ENCODE measurements at places on chromosomes 13 and 19.

- DNase-seq = no peak
These were observed 40.0 kb upstream of the SIN3B start for GRCh38 chr19:16789238-16789637.

DNA sequence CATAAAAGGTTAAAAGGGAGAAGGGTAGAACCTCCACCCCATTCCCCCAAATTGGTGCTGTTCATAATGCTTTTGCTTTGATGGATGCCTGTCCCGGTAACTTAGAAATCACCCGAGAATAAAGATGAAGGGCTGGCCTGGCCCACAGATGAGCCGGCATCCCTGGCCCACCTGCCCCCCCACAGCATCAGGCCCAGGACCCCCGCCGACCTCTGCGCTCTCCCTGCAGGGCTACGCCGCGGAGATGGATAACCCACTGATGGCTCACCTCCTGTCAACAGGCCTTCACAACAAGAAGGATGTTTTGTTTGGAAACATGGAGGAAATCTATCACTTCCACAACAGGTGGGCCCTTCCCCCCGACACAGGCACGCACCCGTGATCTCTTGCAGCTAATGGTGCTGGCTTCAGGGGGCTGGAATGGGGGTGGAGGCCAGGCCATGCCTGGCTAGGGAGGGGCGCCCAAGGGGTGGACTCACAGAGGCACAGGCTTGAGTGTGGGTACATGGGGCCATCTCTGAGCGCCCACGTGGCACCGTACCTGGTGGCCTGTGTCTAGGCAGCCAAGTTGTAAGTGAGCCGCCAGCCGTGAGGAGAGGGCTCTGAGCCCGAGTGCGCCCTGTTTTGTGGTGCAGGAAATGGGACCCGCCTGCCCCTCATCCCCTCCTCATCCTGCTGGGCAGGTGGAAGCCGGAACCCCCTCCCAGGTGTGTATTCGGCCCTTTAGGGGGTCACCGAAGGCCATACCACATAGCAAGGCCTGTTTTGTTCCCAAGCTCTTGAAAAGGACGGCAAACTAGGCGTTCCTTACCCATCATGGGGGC is 23.2 kb upstream of the F7 start:
- DNase-seq = no peak

- DNase-seq = no peak
These were observed 392.4 kb downstream of the DCT start for GRCh38 chr13:94087100-94087499.

DNA sequence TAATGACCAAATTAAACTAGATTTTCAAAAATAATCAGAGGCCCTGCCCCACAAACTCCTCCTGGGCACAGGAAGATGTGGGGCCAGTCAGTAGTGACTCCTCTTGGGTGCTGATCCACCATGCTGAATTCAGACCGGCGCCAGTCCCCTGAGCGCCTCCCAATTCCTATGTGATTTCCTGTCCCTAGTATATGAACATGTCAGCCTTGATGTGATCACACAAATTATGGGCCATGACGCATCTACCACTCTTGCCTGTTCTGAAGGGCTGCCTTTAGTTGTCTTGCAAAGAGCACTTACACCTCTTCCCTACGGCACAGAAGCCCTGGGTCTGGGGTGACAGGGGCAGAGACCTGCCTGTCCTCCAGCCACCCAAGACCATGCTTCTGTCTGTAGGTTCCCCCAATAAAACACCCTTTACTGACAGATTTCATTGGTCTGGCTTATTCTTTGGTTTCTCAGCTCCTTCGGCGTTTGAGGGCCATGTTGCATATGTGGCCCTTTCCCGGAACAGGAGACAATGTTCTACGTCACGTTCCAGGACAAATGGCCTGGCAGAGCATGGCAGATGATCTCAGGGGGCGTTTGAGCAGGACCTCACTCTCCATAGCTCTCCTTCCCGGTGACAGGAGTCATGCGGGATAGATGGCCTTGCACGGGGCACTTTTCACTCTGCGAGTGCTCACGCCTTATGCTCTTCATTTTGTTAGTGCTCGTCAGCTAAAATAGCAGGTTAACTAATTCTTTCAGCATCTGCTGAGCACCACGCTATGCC is 5.6 kb upstream of the ATP11A start:
- no peak for DNase-seq

GRCh38 chr13:33372251-33372919 is 86.8 kb upstream of the STARD13 start:
- no peak for DNase-seq

DNA sequence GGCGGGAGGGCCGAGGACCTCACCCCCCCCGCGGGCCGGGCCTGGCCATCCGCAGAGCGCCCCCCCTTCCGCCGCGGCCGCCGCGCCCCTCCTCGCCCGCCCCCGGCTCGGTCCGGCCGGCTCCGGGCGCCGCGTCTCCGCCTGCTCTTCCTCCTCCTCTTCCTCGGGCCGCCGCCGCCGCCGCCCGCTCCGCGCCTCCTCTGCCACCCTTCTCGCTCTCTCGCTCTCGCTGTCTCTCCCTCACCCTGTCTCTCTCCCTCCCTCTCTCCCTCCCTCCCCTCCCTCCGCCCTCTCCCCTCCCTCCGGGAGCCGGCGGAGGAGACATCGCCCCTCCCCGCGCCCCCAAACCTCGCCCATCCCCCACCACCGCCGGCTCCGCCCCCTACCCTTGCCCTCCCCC is at the start of gene SHANK1:
TSS of gene SHANK1 (minus strand) at position 237 of the 400 bp plus-strand sequence. CDS start 2,883 bp downstream, outside the sequence.
- no peak for DNase-seq

DNA sequence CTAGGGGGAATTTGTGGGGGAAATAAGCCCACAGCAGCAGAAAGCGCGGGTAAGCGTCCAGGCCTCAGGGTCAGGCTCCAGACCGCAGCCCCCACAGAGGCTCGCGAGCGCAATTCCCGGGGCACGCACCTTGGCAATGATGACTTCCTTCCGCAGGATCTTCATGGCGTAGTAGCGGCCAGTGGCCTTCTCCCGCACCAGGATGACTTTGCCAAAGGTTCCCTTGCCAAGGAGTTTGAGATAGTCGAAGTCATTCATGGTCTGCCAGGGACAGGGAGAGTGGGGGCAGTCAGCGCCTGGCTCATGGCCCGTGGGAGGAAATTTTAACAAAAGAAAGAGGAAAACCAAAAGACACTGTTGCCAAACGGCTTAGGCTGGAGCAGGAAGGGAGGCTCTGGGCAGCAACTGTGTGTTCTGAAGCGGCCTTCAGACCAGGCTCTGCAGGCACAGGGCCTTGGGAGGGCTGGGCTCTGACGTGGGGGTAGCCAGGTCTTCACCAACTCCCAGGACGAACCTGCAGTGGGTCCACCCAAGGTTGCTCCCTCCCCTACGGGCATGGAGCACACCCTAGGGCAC is 15.4 kb upstream of the CCNP start:
- no peak for DNase-seq

DNA sequence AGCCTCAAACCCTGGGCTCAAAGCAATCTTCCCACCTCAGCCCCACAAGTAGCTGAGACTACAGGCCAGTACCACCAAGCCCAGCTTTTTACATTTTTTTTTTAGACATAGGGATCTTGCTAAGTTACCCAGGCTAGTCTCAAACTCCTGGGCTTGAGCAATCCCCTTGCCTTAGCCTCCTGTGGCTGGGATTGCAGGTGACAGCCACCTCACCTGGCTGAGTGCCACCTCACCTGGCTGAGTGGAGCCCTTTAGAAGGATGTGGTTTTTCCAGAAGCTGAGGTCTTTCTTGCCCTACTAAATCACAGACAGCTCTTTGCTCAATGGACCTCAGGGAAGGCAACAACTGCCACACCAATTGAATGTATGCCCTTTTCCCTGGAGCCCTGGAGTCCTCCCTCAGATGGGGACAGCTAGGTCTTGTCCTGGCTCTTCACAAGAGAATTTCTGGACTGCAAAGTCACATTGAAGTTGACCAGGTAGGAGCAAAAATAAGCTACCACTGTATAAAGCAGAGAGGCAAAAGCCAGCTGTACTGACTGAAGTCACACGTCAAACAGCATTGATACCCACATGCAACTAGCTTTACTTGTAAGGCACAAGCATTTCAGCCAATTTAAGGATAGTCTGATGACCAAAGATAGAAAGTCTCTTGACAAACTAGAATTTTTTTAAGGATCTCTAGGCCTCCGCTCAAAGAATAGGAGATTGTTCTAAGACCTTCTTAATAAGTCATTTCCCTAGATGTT is 14.0 kb downstream of the PDX1 start:
- DNase-seq = no peak

DNA sequence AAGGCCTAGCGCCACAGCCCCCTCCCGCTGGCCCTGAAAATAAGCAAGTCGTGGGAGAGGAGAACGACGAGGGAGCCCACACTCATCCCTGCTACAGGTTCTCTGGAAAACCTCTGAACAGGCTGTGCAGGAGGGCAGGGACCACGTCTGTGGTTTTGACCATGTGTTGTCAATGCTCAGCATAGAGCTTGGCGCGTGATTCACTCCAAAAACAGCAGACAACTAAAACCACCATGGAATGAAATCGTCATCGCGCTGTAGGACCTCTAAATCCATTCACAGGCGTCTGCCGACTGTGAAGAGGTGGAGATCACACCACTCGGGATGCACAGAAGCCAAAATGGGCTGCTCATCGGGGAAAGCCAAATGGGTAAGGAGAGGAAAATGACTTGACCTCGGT is 121.3 kb downstream of the COL4A1 start:
- no peak for DNase-seq

DNA sequence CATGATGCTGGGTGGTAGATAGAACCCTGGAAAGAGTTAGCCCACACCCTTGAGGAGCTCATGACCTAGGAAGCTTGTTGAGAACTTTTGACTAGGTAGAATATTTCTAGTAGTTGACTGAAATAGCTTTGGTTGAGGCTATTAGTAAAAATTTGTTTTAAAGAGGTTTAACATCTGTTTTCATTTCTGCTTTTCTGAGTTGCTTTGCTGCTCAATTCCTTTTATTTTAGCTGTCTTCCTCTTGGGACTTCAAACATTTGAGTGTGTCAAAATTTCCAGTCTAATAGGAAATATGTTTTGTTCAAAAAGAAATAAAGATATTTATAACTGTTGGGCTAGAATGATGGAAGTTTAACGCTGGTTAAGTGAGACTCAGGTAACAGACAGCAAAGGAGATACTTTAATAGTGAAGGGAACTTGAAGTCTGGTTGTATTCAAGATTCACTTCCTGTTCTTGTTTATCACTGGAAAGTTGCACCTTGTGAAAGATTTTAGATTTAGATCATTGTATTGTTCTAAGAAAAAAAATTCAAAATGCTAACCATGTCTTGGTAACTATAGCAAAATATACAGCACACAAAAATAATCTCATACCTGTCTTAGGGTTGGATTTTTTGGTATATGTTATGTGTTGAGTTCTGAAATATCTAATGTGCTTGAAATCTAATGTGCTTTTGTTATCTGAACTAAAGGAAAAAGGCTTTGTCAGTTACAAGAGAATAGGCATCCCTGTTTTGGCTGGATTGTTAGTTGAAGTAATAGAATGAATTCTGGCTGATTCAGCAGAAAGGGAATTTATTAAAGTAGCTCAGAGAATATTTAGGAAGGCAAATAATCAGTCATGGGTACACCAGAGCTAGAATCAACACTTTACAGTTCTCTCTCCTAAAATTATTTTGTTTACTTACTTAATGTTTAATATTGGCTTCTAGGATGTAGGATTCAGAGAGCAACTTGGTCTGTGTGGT is 24.4 kb upstream of the GPR18 start:
- no peak for DNase-seq

DNA sequence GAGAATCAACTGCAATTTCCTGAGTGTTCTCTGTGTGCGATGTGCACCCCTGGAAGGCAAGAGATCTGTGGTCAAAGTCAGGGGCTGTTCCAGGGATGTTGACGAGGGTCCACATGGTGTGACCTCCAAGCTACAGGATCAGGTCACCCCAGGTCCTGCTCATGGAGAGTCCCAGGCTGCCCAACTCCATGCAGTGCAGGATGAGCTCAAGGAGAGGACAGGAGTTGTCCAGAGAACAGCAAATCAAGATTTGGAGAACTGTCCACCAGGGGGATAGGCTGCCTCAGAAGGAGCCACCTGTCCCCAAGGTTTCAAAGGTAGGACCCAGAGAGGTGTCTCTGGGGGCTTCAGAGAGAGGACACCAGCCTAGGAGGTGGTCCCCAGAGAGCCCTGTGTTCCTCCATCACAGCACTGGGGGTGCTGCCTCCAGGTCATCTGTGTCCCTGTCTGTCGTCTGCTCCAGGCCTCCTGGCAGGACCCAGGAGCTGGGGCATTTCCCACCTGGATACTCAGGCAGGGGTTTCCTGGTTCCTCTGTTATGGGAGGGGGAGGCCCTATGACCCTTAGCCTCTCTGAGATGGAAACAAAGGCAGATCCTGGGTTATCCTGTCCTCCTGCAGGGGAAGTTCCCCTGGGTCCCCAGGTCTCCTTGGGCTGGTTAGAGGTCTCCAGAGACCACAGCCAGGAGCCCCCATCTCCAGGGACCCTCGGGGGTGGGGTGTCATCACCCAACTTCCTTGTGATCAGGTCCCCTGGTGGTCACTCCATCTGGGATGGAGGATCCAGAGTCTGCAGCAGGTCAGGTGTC is 2.1 kb upstream of the CEACAM7 start:
- no peak for DNase-seq

- no peak for DNase-seq
These were observed 38.4 kb downstream of the GNG7 start for GRCh38 chr19:2663920-2664571.

GRCh38 chr13:99702687-99703319 is 201.5 kb downstream of the TM9SF2 start:
- no peak for DNase-seq

DNA sequence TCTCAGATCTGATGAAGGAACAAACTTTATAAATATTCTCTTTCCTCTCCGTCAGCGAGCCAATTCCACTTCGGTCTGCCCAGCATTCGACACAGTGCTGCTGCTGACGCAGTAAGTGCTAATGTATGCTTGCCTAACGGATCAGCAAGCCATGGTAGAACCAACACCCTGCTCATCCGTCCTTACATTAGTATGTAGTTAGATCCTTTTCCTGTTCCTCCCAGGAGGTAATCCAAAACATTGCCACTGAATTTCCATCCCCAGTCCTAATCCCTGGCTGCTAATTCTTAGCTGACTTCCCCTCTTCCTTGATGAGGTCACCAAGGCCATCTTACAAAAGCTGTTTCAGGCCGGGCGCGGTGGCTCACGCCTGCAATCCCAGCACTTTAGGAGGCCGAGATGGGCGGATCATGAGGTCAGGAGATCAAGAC is 88.0 kb downstream of the STARD13 start:
- no peak for DNase-seq

- DNase-seq = no peak
These were observed 3.8 kb downstream of the COMMD6 start for GRCh38 chr13:75533861-75534260.

GRCh38 chr13:101331731-101332130 is 84.6 kb downstream of the NALCN start:
- no peak for DNase-seq

DNA sequence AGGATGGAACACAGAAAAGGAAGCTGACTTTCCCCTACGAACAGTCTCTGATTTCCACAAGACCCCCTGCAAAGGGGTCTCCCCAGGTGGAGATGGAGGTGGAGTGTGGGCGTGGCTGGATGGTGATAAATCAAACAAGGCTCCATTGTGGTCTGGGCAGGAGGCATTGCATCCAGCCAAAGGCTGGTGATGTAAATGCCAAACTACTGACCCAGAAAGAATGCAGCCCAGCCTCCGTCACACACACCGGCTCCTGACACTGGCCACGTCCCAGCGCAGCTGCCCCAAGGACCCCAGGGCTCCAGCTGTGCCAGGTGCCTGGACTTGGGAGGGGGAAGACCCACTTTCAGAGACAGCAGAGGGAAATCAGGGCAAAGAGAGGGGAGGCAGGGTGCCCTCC is 6.3 kb downstream of the SLC7A1 start:
- DNase-seq = no peak

GRCh38 chr19:23777216-23777615 is 18.5 kb upstream of the ZNF681 start:
- DNase-seq = no peak

Data from iPS DF 6.9 (cell line).